Activated naive CD4-positive, alpha-beta T cell (primary cell): ENCODE measurements at places on chromosomes 5 and 9.

DNA sequence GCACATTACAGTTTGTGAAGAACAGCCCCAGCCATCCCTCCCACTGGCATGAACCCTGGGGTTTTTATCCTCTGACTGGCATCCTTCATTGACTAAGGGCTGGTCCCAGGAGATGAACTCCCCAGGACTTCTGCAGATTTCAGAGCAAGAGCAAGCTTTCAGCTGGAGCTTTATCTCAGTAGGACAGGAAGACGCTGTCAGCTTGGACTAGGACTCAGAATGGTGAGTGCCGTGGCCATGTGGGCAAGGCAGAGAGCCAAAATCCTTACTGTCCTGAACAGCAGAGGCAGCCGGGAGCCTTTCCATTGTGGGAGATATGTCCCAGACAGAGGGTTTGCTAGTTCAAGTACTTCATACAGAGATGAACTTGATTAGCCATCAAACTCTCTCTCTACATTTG is 3.2 kb upstream of the ACOT12 start:
- DNase-seq, result no peak

- DNase-seq, result no peak
Observed at GRCh38 chr5:112275671-112276070, 143.4 kb downstream of the EPB41L4A start.

GRCh38 chr9:35029852-35030251 is 40.3 kb downstream of the DNAJB5 start:
- no peak for DNase-seq

GRCh38 chr5:14420101-14420811 is 161.3 kb upstream of the OTULINL start:
- DNase-seq, result no peak

GRCh38 chr5:77129391-77129990 is 42.4 kb upstream of the ZBED3 start:
- no peak for DNase-seq

- no peak for DNase-seq
Observed at GRCh38 chr5:75006865-75007822, 45.2 kb downstream of the GCNT4 start.

GRCh38 chr5:132692632-132692967 is 18.8 kb downstream of the IL4 start:
- DNase-seq, result no peak

DNA sequence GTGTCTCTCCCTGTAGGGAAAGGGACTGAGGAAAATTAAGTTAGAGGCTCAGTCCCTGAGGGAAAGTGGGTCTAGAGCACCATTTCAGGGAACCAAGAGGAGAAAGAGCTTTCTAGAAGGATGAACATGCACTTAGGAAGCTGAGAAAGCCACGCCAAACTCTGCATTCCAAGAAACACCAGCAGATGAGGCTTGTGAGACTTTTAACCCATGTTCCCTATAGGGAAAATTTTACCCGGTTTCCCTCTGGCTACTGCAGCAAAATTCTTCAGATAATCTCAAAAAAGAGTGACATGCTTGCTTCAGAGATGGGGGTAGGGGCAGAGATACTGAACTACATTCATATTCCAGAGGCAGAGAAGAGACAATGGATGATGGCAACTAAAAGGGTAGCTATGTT is 8.6 kb downstream of the TLN1 start:
- no peak for DNase-seq

DNA sequence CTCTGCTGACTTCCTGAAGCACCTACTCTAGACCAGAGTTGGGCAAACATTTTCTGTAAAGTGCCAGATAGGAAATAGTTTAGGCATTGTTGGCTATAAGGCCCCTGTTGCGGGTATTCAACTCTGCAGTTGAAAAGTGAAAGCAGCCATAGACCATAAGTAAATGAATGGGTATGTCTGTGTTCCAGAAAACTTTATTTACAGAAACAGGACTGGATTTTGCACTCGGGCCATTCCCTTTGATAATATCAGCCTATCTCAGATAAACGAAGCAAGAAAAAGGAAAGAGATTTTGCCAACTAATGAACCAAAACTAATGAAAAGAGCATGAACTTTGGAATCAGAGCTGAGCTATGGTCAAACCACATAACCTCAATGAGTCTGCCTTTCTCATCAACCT is 184.4 kb downstream of the SAXO1 start:
- DNase-seq, result no peak
